ENCODE measurements at places on chromosomes 11 and 22.
A peak's percentile ranks its signal among the peaks of the same experiment; 100 is the strongest.

DNA sequence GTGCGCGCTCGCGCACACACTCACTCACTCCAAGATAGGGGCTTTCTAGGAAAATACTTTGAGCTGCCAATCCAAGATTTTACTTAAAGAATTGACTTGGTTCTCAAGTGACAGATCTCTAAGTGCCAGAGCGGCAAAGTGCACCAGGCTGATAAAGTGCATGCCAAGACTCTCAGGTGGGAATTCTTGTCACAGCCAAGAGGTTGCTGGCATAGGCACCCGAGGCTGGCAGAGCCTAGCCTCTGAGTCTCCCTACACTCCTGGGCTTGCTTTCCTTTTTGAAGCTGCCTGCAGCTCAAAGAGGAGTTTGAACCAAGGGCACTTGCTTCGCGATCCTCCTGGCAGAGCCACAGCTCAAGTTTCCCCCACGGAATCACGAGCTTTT lies 2.5 kb upstream of the ADM start:
- DNase-seq: no peak

- DNase-seq: no peak
These were observed 69.1 kb downstream of the FCHSD2 start for GRCh38 chr11:73072935-73073481.

GRCh38 chr11:69524291-69524882 lies 42.9 kb downstream of the LINC01488 start:
- DNase-seq: no peak

GRCh38 chr22:23470811-23471389 lies 109.2 kb downstream of the IGLL1 start:
- no peak for DNase-seq

GRCh38 chr11:118929501-118930093 lies 3.9 kb upstream of the BCL9L start:
- DNase-seq: peak; percentile 87

GRCh38 chr22:42134100-42135020 lies 3.8 kb upstream of the CYP2D6 start:
- no peak for DNase-seq

DNA sequence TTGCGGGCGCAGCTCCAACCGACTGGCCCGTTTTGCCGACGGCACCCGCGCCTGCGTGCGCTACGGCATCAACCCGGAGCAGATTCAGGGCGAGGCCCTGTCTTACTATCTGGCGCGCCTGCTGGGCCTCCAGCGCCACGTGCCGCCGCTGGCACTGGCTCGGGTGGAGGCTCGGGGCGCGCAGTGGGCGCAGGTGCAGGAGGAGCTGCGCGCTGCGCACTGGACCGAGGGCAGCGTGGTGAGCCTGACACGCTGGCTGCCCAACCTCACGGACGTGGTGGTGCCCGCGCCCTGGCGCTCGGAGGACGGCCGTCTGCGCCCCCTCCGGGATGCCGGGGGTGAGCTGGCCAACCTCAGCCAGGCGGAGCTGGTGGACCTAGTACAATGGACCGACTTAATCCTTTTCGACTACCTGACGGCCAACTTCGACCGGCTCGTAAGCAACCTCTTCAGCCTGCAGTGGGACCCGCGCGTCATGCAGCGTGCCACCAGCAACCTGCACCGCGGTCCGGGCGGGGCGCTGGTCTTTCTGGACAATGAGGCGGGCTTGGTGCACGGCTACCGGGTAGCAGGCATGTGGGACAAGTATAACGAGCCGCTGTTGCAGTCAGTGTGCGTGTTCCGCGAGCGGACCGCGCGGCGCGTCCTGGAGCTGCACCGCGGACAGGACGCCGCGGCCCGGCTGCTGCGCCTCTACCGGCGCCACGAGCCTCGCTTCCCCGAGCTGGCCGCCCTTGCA lies 1.0 kb downstream of the FJX1 start:
- DNase-seq: peak; percentile 55

DNA sequence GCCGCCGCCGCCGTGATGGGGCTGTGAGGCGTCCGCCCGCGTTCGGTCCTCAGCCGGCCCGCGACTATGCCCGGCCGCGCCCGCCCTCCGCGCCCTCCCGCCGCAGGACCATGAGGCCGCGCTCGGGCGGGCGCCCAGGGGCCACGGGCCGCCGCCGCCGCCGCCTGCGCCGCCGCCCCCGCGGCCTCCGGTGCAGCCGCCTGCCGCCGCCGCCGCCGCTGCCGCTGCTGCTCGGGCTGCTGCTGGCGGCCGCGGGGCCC lies 215 bp downstream of the ZNRF3 start:
- DNase-seq: no peak

DNA sequence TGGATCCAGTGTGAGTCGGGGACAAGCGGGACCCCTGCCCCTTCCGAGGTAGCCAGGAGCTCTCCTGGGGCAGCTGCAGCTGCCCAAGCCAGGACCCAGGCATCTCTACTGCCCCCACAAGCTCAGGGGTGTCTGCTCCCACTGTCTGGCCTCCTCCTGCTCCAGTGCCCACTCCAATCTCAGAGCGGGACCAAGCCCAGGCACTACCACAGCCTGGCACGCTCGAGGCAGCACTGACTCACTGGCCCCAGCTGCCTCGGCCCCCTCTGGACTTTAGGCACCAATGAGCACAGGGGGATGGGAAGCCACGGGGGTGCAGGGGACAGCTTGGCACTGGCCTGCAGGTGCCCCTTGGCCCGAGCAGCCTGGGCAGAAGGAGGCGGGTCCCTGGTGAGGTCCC lies 8.2 kb downstream of the IL2RB start:
- no peak for DNase-seq

DNA sequence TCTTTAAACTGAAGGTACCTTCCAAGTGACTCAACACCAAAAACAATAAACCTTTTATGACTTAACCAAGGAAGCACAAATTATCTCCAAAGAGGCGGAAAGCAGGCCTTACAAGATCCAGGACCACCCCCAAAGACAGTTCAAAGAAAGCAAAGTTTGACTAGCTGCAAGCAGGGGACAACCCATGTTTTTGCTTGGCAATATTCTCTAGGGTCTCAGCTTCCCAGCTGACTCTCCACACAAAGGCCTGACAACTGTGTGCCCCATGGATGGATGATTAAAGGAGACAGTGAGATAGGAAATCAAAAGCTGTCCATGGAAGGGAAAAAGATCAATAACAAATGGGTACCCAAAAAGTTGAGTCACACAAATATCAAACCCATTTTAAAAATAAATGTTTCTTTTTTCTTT lies 232.2 kb downstream of the DDX10 start:
- DNase-seq: no peak

DNA sequence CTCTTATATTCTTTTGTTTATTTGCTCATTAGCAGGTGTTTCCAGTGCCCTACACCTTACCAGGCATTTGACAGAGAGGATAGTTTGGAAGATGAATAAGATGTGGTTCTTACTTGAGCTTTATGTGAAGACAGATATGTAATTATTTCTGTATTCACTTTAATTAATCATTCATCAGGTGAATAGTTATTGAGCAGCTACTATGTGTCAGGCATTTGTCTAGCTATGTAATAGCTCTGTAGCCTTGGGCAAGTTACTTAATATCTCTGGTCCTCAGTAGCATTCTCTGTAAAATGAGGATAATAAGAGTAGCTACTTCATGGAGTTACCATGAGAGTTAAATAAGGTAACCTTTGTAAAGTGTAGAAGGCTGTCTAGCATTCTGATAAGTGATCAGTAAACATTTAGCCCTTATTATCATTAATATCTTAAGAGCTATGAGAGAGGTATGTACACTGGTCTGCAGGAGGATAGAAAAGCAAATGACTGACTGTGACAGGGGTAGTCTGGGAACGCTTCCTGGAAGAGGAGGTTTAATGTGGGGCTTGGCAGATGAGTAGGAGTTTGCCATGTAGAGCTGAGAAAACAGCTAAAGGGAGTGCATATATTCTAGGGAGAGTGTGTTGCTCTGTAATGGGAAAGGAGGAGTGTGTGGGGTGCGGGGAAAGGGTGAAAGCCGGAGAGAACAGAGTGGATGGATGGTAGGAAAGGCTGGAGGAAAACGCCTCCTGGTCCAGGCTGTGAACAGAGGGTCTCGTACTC lies 56.1 kb downstream of the MICAL2 start:
- DNase-seq: no peak

- peak; percentile 56 for DNase-seq
These were observed 16.9 kb downstream of the TSPAN4 start for GRCh38 chr11:859394-860131.

DNA sequence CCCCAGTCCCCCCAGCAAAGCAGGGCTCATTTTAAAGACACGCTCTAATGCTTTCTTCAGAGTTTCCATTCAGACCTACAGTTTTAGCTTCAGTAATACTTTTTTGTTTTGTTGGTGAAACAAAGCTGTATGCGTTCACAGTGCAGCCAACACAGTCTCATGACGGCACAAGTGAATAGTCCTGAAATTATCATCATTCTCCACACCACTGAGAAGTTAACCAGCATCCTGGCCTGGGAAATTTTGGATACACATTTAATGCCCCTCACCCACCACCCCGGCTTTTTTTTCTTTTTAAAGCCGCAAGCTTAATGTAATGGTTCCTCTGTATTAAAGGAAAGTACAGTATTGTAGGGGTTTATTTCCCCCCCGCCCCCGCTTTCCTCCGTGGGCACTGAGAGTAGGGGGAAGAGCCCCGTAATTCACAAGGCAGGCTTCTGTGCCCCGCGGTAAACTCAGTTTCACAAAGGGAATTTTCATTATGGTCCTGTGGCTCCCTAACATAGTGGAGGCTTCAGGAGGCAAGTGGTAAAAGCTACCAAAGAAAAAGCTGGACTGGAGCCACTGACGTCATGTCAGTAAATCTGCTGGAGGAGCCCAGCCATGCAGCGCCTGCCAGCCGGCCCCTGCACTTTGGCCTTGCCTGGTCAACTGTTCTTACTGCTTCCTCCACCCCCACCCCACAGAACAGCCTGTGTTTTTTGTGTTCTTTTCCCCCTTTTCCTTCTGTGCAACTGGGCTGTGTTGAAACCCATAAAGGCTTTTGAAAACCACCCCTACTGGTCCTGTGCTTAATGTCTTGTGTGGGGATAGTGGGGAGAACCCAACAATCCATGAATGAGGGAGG lies 18.2 kb downstream of the TEAD1 start:
- peak; percentile 41 for DNase-seq

GRCh38 chr22:19757140-19757984 lies 3.2 kb upstream of the TBX1 start:
- no peak for DNase-seq
